Left lobe of liver (tissue), 2 donors: ENCODE measurements at places on chromosomes 5 and 9. TPM values are rescaled to one million over a fixed set of nuclear protein-coding genes. Genes with fewer than 3 reads are reported as not detected.

GRCh38 chr9:2216591-2216990 lies 201.4 kb downstream of the SMARCA2 start:
- DNase-seq, result no peak

DNA sequence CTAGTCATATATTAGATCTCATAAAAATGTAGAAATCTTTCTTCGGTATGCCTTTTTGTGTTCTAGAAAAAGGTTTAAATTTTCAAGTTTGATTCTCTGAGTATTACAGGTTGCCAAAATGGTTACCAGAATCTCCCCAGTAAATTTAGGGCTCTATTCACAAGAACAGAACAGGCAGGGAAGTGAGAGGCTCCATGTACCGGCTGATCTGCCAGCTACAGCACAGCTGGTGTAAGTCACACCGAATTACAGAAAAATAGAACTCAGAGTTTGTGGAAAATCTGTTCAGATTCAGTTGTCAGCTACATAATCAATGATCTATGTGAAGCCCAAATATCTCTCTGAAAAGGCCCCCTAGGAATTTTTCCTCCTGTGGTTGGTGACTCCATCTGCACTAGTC lies 10.5 kb downstream of the FAM81B start:
- no peak for DNase-seq

DNA sequence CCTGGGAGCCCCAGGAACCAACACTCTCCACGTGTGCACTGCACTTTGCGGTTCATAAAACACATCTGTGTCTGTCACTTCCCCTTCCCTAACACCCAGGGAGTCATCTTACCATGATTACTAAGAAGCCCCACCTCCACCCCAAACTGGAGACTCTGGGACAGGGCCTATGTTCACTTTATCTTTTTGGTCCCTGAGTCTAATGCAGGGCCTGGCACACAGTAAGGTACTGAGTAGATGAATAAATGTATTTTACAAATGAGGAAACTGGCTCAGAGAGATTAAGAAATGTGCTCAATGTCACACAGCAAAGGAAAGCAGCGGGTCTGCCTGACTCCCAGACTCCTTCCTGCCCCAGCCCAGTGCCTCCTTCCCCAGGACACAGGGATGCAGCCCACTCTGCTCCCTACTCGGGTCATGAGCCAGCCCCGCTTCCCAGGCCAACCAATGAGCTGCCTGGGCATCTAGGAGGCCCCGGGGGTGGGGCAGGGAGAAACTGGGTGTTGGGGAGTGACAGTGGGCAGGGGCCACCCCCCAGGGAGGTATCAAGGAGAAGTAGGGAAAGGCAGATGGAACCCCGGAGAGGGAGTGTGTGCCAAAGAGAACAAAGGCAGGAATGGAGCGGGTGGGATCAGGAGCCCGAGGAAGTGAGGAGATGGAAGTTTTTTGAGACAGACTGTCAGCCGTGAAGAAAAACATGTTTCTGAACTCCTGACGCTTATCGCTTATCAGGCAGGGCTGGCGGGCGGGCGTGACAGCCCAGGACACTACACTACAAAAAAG lies 30.5 kb downstream of the SHB start:
- no peak for DNase-seq

DNA sequence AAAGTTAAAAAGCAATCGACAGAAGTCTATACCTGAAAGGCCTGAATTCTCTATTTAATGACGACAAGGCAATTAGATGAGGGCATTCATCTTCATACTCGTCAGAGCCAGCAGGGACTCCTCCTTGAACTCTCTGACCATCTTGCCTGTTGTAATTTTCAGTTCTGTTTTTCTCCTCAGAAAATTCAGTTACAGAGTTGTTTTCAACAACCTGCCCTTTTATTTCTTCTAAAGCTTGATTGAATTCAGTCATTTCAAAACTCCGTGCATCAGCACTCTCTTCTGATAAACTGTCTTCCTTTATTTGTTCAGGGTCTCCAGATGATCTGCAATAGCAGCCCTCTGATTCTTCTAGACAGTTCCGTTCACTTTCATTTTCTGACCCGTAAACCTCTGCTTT lies 15.6 kb downstream of the RIOK2 start:
- DNase-seq, result no peak

ENTREP1 gene
- total RNA-seq, result 0.30 TPM

GTF2H2 gene
- 9.0 TPM for total RNA-seq

DOLK gene
- 7.5 TPM for total RNA-seq

DNA sequence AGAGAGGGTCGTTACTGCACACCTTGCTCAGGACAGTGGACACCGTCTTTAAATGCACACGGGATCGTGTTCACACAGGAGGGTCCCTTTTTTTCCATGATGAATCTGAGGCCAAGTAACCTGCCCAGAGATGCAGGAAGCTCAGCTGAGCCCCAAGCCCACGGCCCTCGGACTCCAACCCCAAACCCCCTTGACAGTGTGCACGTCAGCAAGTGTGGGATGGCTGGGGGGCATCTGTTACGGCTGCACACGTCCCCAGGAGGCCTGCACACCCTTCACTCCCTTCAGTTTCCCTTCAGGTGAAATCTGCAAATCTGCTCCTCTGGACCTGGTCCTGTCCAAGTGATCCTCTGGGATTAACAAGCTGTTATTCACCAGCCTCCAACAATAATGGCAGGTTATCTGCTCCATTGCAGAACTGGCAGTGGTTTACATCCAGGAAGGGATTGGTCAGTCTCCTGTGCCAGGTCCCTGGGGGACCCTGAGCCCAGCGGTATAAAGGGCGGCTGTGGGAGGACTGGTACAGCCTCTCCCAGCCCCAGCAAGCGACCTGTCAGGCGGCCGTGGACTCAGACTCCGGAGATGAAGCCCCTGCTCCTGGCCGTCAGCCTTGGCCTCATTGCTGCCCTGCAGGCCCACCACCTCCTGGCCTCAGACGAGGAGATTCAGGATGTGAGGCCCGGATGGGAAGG lies at the start of gene LCN1:
Gene LCN1, plus strand, starts transcription at position 525 of the 692 bp plus-strand sequence. Its CDS starts 58 bp downstream, at position 583.
- peak; percentile 28 for DNase-seq

C5orf63 gene
- 4.2 TPM for total RNA-seq

DNA sequence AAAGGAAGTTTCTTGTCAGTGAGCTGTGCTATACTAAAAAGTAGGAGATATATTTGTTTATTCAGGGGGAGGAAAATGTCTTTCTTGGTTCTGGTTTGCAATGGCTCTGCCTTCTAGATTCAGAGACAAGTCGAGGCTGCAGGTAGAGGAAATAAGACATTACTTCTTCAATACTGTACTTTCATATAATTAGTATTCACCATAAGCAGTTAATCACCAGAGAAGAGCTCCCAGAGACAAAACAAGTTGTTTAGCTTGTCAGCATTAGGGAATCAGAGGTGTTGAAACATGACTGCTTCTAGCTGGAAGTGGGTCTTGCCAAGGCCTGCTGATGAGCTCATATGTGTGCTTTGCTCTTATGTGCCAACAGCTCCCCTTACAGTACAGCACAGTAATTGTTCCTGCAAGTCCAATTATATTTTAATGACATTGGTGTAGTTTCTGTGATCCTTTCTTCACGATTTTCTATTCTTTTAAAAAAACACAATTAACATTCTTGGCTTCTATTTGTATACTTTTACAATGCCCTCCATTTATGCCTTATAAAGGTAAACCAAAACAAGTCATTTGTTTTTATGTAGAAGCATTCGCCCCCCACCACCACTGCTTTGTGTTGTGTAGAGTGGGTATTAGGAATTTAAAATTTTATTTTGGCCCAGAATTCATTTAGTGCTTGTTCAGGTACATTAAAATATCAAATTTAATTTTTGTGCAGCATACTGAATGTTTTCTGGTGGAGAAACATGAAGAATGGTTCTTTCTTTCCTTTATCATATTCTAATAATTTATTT lies 112.2 kb downstream of the RPS23 start:
- peak; percentile 74 for DNase-seq

DNA sequence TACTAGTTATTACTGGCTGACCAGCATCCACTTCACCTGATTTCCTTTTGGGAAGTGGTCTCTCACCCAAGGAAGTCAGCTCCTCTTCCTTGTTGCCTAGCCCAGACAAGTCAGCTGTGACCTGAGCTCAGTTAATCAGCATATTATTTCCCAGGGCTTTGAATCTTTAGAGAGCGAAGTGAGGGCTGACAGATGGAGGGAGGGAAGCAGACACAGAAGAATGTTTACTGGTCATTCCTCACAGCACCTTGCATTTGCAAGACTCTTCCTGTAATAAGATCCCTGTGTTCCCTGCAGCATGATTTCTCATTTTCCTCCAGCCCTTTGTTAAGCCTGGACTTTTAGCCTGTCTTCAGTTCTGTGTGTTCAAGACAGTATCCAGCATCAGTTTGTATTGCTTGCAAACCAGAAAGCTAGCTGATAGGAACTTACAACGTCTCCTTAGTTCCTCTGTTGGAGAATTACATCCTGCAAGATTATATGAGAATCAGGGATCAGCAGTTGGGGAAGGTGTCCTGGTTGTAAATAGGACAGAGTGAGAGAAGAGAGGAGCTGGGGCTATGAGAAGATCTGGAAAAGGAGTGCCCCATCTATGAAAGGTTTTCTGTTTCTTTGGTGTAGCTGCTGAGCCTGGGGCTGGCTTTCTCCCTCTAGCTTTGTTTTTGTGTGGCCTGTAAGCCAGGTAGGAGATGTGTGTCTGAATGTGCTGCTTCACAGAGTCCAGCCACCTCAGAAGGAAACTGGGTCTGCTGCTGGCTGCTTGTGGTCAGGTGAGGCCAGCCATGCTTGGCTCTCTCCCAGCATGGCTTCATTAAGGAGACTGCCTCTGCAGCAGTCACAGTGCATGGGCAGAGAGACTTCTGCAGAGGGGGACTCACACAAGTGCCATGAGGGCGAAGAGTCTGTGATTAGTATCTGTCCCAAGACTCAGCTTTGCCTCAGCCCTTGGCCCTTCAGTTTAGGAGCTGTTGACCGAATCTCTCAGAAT lies 50.3 kb downstream of the MAN2A1 start:
- DNase-seq, result no peak

- no peak for DNase-seq
Observed at GRCh38 chr5:157721159-157721558, 10.1 kb upstream of the THG1L start.

MUSK gene
- not detected for total RNA-seq

POU5F2 gene
- 0.38 TPM for total RNA-seq

DNA sequence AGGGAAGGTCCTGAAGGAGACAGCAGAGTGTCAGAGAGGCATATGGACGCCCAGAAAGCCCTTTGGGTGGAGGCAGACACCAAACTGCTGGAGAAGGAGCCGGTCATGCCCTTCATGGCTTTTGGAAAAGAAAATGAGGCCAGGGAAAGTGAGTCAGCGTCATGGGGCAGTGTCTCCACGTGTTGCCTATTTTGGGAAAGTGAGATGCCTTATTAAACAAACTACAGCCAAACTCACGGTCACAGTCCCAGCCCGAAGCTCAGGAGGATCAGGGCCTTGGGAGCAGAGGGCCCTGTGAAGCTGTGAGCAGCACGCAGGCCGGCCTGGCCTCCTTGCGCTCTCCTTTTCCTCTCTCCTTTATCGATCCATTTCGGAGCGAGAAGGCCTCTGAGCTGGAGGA lies 25.0 kb downstream of the RGS3 start:
- DNase-seq, result no peak

- no peak for DNase-seq
Observed at GRCh38 chr9:79812507-79813257, 240.9 kb downstream of the TLE4 start.

DNA sequence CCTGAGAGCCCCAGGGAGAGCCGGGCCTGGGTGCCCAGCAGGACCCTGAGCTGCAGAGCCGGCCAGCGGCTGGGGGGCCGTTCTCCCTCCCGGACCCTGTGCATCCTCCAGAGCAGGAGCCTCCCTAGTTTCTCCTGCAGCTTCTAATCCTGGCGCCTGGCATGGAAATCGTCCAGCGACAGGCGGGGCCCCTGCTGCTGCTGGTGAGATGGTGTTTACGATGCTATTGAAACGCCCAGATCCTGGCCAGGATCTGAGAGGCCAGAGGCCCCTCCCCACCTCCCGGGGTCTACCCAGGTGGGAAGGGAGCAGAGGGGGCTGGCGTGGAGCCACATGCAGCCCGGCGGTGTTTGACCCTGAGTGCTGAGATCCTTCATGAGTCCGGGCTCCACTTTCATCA lies 38.2 kb upstream of the CEP72 start:
- DNase-seq, result peak; percentile 37
